ENCODE measurements at places on chromosomes 3 and 15.

- peak; percentile 47 for DNase-seq
These were observed 5.5 kb upstream of the CTSH start for GRCh38 chr15:78950343-78950742.

GRCh38 chr3:133855772-133856171, 39.9 kb downstream of the RAB6B start:
- no peak for DNase-seq

GRCh38 chr3:71447803-71448202, 135.7 kb downstream of the FOXP1 start:
- DNase-seq: no peak

- no peak for DNase-seq
These were observed 91.1 kb upstream of the TPM1 start for GRCh38 chr15:62951481-62951880.

- no peak for DNase-seq
These were observed 1.1 kb downstream of the CELSR3 start for GRCh38 chr3:48661501-48662144.

GRCh38 chr3:54120657-54121413, 1.5 kb upstream of the CACNA2D3 start:
- DNase-seq: no peak

DNA sequence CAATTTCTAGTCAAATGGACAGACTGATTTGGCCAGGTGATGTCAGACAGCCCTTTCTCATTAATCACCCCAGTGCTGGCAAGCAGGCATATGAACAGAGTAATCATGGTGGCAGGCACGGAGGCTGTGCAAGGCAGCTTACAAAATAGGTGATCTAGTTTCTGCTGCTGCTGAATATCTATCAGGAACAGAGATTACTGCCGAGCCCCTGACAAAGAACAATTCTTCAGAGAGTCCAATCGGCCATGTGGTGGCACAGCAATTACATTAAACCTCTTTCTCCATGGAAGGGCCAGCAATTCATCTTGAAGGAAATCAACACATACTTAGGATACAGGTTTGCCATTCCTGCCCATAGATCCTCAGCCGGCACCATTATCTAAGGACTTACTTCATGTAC, 32.3 kb upstream of the THBS1 start:
- DNase-seq: no peak

GRCh38 chr15:85379403-85380131, 836 bp upstream of the AKAP13 start:
- DNase-seq: no peak

DNA sequence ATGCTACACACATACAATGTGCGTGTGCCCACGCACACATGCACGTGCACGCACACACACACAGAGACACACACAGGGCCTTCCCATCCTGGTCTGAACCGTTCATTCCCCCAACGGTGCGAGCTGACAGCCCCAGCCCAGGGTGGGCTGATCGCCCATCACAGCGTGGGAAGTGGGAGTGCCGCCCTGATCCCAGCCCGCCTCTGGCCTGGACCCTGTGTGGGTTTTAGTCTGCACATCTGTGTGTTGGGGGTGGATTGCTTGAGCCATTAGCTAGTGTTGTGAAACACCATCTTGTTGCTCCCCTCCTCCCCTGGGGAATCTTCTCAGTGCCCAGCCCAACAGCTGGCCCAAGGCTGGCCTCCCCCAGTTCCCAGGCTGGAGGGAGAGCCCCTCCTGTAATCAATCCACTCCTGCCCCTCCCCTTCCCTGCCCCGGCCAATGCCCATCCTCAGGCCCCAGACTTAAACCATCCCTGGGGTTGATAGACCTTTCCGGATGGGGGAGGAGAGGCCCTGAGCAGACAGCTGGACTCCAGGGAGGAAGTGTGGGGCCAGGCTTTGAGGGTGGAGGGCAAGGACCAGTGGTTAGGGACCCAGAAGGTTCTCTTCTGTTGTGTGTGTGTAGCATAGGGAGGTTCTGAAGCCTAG, 8.3 kb downstream of the SEMA3G start:
- no peak for DNase-seq

DNA sequence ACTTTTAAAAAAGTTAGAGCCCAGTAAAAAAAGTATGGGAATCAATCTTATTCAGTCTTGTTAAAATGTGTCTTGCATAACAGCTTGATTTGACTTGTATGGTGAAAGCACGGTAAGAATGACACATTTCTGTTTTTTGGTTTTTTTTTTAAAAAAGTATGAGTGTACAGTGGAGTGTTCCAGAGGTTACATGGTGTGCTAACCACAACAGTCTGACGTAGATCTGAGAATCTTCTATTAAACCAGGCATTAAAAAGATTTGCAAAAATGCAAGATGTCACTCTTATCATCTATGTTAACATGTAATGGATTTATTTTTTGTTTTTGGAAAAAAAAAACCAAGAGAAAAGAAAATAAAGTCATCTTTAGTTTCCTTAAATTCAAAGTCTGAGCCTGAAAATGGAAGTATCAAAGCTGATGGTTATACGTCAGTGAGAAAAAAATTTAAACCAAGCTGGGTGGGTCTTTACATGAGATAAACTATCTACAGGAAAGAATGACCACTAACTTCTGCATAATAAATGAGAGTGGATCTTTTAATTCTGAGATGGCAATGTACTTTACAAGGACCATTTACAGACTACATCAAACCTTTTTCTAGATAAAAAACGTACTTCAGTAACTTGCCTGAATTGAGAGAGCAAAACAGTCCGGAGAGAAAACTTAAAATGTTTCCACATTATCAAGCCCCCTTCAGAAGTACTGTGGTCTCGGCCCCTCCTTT, 1.6 kb downstream of the GABPB1 start:
- peak; percentile 22 for DNase-seq

- DNase-seq: no peak
These were observed 17.4 kb downstream of the NAA50 start for GRCh38 chr3:113728661-113729060.

GRCh38 chr15:52013151-52013791, 5.7 kb upstream of the MAPK6 start:
- DNase-seq: no peak

GRCh38 chr3:48689384-48689783, 3.7 kb upstream of the NCKIPSD start:
- no peak for DNase-seq

DNA sequence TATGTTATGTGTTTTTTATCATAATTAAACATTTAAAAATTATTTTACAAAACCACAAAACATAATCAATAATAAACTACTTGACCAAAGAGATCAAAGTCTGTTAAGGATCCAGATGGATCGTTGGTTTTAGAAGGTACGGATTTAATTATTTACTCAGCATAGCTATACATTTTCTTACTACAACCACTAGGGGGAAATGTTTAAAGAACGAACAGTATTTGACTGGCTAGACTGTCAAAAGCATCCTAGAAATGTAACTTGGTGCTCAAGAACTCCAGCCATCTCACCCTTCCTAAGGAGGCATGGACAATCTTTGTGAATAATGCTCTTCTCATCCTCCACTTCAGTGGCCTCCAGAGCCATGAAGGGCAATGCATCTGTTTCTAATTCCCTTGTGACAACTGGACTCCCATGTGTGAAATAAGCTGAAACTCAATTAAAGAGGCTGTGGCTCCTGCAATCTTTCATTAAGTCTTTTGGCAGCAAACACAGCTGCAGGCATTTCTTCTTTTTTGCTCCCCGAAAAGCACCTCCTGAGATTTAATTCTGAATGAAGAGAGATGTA, 94.7 kb upstream of the TUSC7 start:
- peak; percentile 16 for DNase-seq

- DNase-seq: no peak
These were observed 932 bp downstream of the GSK3B start for GRCh38 chr3:120093119-120093910.

DNA sequence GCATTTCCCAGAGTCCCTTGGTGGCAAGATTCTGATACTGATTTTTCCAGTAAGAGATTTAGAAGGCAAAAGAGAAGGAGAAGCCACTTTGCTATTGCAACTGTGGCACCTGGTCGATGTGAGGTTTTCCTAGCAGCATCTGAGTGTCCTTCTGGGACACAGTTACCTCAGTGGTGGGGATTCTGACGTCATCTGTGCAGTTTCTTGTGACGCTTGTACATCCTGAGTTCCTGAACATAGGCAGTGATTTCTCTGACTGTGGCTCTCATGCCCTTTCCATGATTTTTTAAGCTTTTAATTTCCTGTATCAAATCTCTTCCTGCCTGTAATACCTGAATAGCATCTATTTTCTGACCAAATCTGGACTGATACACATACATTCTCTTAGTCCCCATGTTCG, 8.9 kb downstream of the USP13 start:
- no peak for DNase-seq

DNA sequence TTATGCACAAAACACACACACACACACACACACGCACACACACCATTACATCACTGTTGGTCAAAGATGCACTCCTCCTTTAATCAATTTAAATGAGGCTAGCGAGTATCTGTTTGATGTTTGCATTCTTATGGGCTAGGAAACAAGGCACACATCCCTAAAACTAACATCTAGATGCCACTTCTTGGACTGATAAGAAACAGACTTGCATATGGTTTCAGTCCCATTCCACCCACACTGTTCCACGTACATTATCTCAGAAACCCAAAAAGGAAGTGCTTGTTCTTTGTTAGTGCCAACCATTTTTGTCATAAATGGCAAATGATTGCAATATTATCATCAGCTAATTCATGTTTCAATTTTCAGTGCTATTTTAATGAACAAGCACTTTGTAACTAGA, 69.5 kb downstream of the CCR1 start:
- no peak for DNase-seq

DNA sequence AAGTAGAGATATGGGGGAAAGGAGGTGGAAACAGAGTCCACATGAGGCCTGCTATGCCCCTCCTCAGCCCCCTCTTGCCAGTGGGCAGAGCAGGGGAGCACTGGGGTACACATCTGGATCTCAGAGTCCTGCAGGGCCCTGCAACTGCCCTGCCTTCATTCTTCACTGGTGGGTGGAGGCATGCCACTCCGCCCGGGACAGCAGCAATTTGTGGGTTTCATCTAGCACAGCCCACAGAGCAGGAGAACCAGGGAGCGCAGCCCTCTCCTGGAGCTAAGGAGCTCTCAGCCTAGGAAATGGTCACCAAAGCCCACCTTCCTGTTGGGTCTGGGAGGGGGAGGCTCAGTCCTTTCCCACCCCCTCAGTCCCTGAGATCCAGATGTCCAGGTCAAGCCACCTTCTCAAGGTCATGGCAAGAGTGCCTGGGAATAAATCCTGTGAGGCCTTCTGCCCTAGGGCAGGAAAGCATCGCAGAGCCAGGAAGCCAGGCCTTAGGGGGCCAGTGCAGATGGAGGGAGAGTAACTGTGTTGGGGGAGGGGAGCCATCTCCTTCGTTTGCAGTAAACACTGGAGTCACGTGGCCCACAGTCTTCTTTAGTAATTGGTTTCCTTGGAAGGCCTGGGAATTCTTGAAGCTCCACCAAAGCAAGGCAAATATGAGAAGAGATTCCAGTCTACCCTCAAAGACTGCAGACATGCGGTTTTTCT, 31.0 kb downstream of the ANP32A start:
- no peak for DNase-seq

GRCh38 chr3:157180262-157180661, 20.3 kb upstream of the CCNL1 start:
- no peak for DNase-seq

DNA sequence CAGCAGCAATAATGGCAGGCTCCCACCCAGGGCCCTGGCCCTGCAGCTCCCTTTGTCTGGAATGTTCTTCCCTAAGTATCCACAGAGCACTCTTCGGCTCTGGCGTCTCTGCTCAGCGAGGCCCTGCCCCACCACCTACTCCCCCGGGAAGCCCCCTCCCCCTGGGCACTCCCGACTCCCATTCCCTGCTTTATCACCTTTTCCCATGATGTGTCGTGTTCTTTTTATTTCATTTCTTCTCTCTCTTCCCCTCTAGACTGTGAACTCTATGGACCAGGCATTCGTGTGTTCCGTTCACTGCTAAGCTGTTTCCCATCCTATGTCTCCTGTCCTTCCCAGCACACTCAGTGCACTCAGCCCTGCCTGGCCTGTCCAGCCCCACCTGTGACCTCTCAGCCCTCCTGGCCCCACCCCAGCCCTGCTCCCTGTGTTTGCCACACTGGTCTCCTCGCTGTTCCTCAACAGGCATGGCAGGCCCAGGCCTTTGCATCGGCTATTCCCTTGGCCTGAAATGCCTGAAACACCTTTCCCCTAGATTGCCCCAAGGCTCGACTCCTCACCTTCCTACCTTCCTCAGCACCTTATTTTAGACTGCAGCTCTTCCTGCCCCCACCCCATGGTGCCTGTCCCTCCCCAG, 107.4 kb downstream of the TPRA1 start:
- DNase-seq: no peak

GRCh38 chr3:97161169-97161568, 346.8 kb downstream of the EPHA6 start:
- no peak for DNase-seq

GRCh38 chr3:42369832-42370231, 40.6 kb downstream of the LYZL4 start:
- no peak for DNase-seq

GRCh38 chr15:80758130-80758745, 20.9 kb upstream of the CEMIP start:
- DNase-seq: no peak

- DNase-seq: no peak
These were observed 317.4 kb downstream of the DIPK2A start for GRCh38 chr3:144289057-144289456.

DNA sequence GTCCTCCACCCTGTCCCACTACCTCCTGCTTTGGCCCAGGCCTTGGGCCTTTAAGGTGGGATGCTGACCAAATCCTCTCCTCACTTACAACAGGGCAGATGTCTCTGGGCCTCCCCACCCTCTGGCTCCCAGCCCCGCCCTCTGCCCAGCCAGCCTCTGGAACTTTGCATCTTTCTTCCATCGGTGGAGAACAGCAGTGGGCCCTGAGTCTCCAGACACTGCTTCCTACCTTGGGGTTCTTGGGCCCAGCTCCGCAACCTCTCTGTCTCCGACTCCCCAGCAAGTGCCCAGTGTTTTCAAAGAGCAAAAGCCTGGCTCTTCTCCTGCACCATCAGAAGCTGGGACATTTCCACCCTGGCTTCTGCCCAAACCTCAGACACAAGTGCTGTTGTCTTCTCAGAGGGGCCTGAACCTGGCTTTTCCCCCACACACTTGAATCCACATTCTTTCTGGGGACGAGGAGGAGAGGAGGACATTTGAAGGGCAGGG, 33.1 kb downstream of the MRAS start:
- no peak for DNase-seq

GRCh38 chr3:60079076-60079475, 1029.3 kb upstream of the CFAP20DC start:
- DNase-seq: no peak

DNA sequence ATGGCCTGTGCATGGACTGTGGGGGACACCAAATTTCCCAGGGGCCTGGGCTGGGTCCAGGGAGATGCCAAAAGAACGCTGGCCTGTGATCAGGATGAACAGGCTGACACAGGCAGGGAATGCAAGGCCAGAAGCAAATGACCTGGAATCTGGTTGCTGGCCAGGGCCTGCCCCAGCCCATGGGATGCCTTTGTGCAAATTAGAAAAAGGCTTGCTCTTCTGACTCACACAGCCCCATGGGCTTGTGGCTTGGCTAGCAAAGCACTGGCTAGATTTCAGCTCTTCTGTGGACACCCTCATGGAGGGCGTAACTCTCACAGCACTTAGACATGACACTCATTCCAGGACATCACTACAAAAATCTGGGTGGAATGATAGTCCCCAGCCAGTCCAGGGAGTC, 356.0 kb downstream of the SHQ1 start:
- peak; percentile 50 for DNase-seq

- DNase-seq: no peak
These were observed 377.1 kb upstream of the TPM1 start for GRCh38 chr15:62665449-62665848.

All from LoVo (cell line).